Right atrium auricular region (tissue), 2 donors: ENCODE measurements at places on chromosomes 4 and X. TPM values are rescaled to one million over a fixed set of nuclear protein-coding genes. Genes with fewer than 3 reads are reported as not detected.

DNA sequence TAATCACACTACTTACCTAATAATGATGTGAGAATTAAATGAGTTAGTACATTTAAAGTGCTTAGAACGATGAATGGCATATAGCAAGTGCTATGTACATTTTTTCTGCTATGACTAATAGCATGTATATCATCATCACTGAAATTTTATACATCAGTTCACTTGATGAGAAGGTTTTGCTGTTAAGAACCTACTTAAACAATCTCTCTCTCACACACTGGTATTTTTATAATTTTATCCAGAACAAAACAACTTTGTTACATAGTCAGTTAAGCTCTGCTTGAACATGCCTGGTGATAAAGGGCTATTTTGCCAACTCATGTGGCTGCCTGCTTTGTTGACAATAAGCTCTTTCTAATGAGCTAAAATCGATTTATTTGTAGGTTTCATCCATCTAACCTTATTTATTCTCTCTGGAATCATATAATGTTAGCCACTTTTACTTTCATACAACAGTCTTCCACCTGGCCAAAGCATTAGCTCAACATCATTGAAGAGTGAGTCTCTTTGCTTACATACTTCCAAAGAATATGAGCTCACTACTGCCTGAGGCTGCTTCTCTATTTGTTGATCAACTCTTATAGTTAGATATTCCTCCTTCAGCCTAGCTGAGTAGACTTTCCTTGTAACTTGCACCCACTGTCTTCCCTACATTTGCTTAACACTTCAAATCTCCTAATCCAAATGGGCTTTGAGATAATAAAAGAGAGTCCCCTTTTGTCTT is 372.7 kb upstream of the BOD1L1 start:
- DNase-seq, result no peak

- no peak for DNase-seq
Observed at GRCh38 chr4:27666943-27667342, 806.3 kb downstream of the STIM2 start.

GRCh38 chrX:148905400-148905799 is 405.0 kb downstream of the AFF2 start:
- no peak for DNase-seq

GPR173 gene
- 0.93 TPM for total RNA-seq

DNA sequence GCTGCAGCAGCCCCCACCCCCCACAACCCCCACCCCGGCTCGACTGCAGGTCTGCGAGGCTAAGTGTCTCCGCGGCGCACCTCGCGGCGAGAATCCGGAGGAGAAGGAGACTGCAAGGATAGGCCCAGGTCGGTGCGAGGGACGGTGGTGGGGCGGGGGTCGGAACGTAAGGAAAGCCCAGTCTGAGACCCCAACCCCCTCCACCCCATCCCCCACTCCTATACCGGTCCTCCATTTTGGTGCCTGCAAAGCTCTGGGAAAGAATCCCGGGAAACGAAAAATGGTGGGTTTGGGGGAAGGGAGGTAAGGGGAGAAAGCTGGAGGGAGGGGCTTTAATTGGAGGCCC is 614 bp downstream of the BEX3 start:
- no peak for DNase-seq

DNA sequence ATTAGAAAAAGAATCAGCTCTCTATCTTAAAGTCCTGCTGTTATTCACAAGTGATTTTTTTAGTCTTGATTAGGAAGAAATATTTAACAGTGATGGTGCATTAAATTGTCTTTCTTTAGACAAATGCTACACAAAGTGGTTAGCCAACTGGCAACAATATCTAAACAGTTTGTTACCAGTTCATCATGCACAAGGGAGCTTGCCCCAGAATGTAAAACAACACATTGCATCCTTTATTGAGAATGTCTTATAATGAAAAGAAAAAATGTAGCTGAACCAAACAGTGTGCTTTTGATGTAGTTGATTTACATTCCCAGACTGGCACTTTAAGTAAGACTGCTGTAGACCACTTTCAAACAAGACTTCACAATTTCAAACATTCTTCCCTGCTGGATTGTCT is 34.1 kb upstream of the NAA11 start:
- DNase-seq, result no peak

DNA sequence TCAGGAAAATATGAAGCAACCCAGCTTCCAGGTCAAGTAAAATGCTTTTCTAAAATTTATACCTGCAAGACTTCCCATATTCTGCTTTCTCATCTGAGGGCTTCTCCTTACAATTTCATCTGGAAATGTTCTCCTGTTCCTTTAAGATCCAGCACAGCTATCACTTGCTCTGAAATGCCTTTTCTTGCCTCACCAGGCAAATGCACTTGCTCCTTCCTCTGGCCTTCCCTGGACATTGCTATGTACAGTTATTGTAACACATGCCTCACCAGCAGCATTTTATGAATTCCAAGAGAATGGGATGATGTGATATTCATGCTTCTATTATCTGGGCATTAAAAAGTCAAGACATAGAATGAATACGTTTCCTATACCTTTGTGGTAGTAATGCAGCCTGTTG is 842.1 kb upstream of the INTU start:
- no peak for DNase-seq

GRCh38 chr4:182018691-182019090 is 224.5 kb upstream of the TENM3 start:
- DNase-seq, result no peak

GUCY1A1 gene
- total RNA-seq, result 35.5 TPM

IL1RAPL2 gene
- not detected for total RNA-seq

DNA sequence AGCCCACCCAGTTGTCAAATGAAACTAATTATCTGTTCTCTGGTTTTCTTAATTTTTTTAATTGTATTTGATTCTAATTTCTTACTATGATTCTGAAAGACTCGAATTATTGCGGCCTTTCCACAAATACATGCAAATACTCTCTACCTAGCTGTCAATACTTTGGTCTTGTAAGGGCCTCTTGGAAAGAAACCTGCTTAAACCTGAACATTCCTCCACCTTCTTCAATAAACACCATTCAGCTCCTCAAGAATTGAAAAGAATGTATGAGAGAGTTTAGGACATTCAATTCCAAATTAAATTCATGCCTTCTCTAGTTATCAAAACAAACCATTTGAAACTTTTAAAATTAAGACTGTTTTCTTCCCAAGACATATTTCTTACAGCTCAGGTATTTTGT is 385.9 kb upstream of the NOCT start:
- DNase-seq, result no peak

MTNR1A gene
- total RNA-seq, result not detected

- no peak for DNase-seq
Observed at GRCh38 chrX:132463411-132463810, 25.4 kb downstream of the MBNL3 start.

HSFX2 gene
- total RNA-seq, result 0.79 TPM

DNA sequence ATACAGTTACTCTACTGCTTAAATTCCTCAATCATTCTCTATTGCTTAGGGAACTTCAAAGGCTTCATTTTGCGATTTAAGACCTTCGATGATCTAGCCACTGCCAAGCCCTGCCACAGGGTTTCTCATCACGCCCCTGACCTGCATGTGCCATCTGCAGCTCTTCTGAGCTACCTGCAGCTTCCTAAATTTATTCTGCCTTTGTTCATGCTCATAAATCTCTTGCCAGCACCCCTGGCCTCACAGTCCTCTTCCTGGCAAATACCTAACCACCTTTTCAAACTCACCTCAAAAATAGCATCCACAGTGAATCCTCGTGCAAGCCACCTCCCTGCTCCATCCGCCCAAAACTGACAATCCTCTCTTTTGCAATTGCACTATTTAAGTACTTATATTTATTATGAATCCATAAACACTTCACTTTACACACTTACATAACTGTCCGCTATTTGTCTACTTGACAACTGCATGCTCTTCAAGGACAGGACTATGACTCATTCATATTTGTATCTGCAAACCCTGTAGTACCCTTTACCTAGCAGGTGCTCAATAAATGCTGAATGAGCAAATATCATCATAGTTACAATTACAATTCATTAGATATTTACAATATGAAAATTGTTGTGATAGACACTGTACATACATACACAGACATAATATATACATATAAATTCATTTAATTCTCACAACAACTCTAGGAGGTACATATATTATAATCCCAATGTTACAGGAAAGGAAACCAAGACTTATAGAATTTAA is 280.0 kb upstream of the RASGEF1B start:
- DNase-seq, result no peak

CTAG1A gene
- not detected for total RNA-seq

- DNase-seq, result no peak
Observed at GRCh38 chr4:187073820-187074219, 350.2 kb upstream of the FAT1 start.

- no peak for DNase-seq
Observed at GRCh38 chr4:177667687-177668086, 225.4 kb upstream of the AGA start.

GRCh38 chr4:81424816-81425755 is 46.6 kb downstream of the RASGEF1B start:
- no peak for DNase-seq

DNA sequence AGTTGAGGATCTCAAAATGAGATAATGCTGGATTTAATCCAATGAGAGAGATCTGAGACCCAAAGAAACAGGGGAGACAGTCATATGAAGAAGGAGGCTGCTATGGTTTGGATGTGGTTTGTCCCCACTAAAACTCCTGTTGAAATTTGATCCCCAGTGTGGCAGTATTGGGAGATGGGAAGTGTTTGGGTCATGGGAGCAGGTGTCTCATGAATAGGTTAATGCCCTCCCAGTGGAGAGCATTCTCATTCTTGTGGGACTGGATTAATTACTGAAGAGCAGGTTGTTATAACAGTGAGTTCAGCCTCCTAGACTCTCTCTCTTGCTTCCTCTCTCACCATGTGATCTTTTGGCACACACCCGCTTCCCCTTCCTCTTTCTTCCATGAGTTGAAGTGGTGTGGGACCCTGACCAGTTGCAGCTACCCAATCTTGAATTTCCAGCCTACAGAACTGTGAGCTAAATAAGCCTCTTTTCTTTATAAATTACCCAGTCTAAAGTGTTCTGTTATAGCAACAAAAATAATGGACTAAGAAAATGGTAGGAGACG is 70.3 kb downstream of the PPEF2 start:
- DNase-seq, result no peak

PPP2R2C gene
- total RNA-seq, result 5.7 TPM

ETDB gene
- total RNA-seq, result not detected

SNX25 gene
- total RNA-seq, result 13.2 TPM

- DNase-seq, result no peak
Observed at GRCh38 chr4:96833831-96834230, 993.9 kb downstream of the PDHA2 start.

DNA sequence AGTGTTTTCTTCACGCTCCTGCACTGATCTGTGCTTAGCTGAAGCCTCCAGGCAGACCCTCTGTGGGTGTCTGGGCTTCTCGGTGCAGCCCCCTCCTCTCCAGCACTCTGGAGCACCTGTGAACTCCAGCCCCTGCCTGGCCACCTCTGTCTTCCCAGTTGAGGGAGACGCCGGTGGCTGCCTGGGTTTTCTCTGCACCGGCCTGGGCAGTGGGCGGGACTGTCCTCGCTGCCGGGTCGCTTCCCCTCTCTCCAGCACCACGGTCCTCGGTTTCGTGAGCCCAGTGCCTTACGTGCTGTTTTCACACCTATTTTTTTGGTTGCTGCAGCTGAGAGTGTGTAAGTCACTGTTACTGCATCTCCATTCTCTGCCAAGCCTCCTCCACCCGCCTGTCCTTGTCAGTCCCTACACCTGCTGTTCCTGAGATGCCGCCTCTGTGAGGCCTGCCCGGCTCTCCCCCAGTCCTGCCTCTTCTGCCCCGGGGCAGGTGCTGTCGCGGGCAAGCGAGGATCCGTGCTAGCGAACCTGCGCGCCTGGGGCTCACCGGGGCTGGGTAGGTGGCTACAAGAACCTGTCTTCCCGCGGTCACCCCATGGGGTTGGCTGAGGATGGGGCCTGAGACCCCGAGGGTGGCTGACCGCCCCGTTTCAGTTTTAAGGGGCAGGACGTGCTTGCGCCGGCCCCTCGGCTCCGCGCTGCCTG is 2.4 kb upstream of the FGFRL1 start:
- no peak for DNase-seq
